ENCODE measurements at places on chromosomes 5 and 9.

DNA sequence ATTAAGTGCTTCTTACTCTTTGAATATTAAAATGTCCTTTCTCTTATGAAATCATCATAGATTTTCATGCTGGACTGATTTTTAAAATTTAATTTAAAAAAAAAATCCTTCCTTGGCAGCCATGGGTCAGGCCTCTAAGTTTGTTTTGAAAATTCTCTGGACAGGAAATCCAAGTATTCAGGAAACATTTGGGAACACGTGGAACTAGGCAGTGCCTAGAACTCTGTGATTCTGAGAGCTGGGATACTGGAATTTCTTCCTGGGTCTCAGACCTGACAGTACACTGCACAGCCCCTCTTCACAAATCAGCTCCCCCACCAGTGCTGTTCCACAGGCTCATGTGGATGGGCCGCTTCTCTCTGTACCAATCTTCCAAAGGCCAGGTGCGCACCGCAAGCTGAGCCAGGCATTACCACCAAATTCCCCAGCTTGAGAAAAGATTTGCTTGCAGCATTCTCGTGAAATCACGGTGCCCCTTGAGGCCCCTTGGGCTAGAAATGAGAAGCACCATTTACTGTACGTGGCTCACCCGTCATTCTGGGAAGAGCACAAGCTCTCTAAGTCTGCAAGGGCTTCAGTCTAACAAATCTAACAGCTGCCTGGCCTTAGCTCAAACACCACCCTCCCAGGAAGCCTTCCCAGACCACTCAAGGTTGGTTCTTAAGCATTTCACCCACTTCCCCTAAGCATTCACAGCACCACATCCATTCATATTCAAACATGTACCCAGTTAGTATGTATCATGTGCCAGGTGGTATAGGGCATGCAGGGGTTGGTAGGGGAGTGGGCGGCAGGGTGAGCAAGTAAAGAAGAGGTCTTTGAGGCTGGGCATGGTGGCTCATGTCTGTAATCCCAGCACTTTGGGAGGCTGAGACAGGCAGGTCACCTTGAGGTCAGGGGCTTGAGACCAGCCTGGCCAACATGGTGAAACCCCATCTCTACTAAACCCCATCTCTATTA, 26.5 kb downstream of the B4GALT1 start:
- DNase-seq, result no peak

- no peak for DNase-seq
These were observed 130.6 kb upstream of the ADRA1B start for GRCh38 chr5:159785656-159786055.

DNA sequence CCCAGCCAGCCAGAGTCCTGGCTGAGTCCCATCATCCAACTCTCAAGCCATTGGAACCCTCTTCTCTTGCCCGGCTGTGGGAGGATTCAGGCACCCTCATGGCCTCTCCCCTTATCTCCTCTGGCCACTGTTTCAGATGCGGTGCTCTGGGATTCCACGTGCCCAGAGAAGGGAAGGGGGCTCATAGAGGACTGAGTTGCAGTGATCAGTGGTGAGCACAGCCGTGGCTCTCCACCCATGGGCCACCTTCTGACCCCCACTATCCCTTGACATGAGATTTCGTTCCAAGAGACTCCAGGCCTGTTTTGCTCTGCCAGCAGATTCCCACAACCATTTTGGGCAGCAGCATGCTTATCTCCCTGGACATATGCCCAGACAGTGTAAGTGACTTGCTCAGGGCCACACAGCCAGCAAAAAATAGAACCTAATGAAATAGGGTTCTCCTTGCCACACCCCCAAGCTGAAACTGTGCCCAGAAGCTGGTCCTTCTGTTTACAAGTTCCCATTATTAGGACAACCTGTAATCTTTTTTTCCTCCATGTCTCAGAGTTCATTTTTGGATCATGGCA, 2.7 kb downstream of the GPX3 start:
- peak; percentile 79 for DNase-seq

DNA sequence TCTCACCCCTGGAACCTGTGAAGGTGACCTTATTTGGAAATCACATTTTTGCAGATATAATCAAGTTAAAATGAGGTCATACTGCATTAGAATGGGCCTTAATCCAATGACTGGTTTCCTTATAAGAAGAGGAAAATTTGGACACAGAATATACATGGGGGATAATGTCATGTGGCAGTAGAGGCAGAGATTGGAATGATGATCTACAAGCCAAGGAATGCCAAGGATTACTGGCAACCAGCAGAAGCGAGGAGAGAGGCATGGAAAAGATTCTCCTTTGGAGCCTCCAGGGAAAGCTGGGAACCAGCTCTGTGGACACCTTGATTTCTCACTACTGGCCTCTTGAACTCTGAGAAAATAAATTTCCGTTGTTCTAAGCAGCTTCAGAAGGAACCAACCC, 20.2 kb upstream of the CEP78 start:
- DNase-seq, result no peak

GRCh38 chr9:131628459-131629225, 83.3 kb downstream of the PRRT1B start:
- DNase-seq, result no peak

DNA sequence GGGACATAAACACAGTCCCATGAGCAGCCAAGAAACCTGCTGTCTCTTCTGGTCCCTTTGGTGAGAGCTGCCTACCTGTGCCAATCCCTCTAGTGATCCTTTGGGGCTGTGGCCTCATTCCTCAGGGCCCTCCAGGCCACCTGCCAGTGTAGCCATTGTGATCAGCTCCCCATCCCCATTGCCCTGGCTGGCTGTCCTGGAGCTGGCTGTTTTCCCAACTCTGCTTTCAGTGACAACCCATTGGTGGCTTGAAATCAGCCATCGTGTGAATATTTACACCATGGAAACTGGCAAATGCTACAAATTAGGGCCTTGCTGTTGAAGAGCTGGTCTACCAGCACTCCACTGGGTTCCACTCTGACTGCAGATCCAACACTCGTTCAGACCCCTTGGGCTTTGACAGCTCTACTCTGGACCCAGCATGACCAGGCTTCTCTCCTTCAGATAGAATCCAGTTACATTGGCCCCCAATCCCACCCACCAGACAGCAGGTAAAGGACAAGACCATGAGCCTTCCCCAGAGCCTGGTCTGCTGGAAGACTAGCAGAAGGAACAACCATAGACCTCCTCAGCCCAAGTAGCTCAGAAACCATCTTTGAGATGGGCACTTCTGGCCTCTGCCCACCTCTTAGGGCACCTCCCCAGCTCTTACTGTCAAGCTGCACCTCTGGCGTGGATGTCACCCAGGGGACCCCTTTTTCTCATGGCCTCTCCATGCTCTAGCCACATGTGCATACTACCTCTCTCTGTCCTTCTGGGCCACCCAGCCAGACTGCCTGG, 69.2 kb upstream of the NEK6 start:
- DNase-seq, result no peak

GRCh38 chr9:124513376-124513994, 6.3 kb upstream of the NR5A1 start:
- peak; percentile 70 for DNase-seq

DNA sequence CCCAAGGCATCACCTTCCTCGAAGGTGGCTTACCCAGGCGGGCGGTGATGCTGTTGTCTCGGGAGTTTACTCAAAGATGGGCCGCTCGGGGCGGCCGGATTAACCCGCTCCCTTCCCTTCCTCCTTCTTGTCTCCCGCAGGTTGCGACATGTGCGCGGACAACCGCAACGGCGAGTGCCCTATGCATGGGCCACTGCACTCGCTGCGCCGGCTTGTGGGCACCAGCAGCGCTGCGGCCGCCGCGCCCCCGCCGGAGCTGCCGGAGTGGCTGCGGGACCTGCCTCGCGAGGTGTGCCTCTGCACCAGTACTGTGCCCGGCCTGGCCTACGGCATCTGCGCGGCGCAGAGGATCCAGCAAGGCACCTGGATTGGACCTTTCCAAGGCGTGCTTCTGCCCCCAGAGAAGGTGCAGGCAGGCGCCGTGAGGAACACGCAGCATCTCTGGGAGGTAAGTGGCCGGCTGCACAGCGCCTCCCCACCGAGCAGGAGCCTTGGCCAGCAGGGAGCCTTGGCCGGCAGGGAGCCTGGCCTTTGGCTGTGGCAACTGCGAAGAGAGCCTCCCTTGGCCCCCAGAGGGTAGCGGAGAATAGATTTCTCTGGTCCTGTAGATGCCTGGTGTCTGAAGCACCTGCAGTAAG, 10.6 kb downstream of the PRDM6 start:
- DNase-seq, result no peak

DNA sequence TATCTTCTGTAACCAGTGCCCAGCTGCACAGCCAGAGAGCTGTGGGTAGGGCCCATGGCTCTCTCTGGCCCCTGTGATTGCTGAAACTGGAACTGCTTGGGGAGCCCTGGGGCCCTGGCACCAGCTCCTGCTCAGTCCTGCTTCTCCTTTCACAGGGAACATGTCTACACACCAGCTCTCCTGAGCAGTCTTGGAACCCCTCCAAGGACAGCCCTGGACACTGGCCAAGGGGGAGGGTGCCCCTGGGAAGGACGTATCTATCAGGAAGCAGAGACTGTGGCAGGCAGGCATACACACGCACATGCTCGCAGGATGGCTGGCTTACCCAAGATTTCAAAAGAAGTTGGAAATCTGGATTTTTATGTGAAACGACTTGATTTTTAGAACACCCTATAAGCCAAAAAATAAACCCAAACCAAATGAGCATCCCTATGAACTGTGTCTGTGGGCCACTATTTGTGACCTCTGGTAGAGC, 8.8 kb upstream of the TRAF1 start:
- DNase-seq, result peak; percentile 82

GRCh38 chr5:42993516-42994245, 46.4 kb downstream of the ANXA2R start:
- peak; percentile 89 for DNase-seq

DNA sequence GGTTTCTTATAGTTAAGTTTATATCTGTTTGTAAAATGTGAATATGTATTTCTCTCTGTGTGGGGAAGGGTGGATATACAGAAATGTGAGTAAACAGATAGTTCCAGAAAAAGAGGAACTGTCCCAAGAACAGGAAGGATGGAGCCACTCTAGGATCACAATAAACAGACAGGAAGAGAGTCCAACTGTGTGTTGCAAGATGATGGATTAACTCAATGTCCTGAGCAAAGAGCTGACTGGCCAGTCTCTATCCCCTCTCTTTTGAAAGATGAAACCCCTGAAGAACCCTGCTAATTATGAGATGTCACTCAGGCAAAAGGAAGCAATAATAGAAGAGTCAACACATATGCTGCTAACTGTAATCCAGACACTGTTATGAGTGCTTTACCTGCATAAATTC, 202.7 kb downstream of the SEMA6A start:
- DNase-seq, result no peak

GRCh38 chr9:109193974-109194556, 27.0 kb upstream of the FRRS1L start:
- DNase-seq, result no peak

DNA sequence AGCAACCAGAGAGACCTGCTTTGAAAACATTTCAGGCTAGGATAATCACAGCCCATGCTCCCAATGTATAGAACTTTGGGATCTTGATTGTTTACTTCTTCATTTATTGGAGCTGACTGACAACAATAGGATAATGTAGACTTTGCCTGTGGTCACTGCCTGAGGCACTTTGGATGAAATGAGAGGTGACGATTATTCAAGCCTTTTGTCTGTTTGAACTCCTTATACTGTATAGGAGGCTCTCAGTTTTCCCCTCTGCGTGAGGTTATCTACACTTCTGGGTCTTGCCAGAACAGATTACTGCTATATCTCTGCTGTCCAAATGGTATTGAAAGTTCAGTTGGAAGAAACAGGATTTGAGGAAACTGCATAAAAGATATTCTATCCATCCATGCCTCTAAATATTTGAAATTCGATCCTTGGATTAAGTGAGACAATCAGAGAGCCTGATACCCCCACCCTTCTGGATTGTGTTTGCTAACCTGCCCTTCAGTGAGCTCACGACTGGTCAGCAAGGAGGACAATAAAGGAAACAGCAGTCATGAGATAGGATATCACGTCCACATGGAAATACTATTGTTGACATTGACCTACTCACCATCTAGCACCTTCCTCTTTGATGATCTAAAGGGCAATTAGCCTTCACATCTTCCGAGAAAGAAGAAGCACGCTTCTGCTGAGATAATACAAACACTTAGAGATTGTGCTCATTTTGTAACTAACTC, 98.1 kb downstream of the DOCK8 start:
- peak; percentile 37 for DNase-seq

- DNase-seq, result no peak
These were observed 63.0 kb downstream of the TSSK1B start for GRCh38 chr5:113371721-113372196.

- DNase-seq, result no peak
These were observed 194.2 kb downstream of the TENT4A start for GRCh38 chr5:6907320-6907918.

DNA sequence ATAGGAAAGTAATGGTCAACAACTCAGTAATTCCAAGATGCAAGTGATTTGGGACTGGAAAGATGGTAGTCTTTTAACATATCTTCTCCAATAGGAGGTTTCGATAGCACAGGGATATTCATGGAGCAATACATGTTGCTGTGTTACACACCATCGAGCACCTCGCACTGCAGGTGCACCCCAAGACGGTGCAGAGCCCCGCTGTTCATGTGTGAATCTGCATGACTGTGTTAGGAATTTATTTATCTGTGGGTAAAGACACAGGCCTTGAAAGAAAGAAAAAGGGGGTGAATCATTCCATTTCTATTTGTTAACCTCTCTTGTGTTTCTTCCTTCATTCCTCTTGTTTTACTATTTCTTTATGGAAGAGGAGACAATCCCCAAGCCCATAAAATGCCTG, 217.1 kb downstream of the EBF1 start:
- DNase-seq, result no peak

GRCh38 chr5:151483647-151484046, 36.2 kb downstream of the SLC36A1 start:
- no peak for DNase-seq

DNA sequence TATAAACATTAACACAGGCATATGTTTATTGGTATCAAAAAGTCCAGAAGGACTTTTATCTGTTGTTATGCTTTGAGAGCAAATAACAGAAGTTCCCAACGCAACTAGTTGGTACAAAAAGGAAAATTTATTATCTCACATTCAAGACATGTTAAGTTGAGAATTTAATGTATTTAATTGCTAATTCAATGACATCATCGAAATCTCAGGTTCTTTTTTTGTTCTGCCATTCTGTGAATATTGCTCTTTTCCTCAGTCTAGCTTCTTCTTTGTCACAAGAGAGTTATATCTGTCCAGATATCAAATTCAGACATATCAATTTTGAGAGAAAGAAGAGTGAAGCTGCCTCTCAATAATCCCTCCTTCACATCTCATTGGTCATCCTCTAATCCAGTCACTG, 307.6 kb upstream of the PCSK5 start:
- no peak for DNase-seq

DNA sequence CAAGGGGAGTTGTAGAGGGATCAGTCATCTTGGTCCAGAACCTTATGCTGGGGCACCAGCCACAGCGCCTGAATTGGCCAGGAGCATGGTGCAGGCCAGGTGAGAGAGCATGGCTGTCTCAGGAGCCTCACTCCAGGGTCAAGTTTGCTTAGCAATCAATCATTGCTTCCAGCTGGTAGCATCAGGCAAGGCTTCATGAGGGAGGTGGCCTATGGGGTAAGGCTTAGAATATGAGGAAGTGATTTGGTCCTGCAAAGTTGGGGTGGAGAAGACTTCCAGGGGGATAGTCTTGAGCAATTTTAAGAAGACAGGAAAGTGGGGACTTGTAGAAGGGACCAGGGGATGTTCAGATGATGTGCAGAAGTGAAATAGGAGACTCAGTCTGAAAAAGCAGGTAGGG, 53.9 kb upstream of the PITX1 start:
- DNase-seq, result no peak

All from erythroblast (primary cell).